Activated B cell treated with CpG ODN at 0.5 μM for 24 hours (primary cell): ENCODE measurements at places on chromosomes 1 and 21.

DNA sequence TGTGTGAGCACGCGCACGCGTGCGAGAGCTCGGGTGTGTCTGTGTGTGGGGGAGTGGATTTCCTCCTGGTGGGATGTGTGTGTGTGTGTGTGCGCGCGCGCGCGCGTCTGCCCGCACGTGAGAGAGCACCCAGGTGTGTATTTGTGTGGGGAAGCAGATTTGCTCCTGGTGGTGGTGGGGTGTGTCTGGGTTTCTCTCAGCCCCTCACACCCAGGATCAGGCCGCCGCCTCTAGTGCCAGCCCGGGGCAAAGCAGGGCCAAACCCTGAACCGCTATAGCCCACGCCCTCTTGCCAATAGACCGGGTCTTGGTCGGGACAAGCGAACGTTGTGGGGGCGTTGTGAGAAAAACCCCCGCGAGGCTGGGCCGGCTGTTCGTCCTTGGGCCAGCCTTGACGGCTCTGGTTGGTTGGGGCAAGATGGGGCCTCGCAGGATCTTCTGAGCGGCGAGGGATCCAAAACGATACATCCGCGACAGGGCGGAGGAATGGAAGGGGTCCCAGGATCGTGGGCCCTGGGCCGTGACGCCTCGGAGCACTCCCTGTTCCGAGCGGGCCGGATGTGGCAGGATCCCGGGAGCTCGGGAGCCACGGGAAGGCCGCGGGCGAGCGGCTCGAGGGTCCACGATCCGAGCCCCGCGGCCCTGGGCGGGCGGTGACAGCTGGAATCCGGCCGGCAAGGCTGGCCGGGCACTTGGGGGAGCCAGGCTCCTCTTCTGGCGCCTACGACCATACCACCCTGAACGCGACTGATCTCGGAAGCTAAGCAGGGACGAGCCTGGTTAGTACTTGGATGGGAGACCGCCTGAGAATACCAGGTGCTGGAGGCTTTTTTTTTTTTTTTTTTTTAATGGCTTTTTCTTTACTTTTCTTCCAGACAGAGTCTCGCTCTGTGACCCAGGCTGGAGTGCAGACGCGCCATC, 68.2 kb downstream of the RNF187 start:
- no peak for DNase-seq

GRCh38 chr1:14338509-14338908, 260.0 kb upstream of the KAZN start:
- no peak for DNase-seq

GRCh38 chr1:187261637-187262036, 432.9 kb downstream of the PLA2G4A start:
- DNase-seq = no peak

GRCh38 chr1:210394281-210394821, 65.6 kb downstream of the HHAT start:
- DNase-seq = no peak

DNA sequence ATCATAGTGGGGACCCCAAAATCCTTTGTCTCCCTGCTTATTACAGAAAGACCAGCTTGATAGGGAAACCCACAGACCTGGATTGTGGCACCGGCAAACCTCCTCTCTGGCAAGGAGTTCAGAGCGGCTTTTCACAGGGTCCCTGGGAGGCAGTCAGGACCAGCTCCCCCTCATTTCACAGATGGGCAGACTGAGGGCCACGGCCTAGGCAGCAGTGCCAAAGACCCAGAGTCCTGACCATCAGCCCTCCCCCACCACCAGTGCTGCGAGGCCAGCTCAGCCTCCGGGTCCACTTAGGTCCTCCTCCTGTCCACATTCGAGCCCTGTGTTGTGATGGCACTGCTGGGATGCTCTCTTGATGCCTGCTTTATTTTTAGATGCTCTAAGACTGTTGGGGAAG, 57.2 kb downstream of the CAMK2N1 start:
- DNase-seq = no peak

DNA sequence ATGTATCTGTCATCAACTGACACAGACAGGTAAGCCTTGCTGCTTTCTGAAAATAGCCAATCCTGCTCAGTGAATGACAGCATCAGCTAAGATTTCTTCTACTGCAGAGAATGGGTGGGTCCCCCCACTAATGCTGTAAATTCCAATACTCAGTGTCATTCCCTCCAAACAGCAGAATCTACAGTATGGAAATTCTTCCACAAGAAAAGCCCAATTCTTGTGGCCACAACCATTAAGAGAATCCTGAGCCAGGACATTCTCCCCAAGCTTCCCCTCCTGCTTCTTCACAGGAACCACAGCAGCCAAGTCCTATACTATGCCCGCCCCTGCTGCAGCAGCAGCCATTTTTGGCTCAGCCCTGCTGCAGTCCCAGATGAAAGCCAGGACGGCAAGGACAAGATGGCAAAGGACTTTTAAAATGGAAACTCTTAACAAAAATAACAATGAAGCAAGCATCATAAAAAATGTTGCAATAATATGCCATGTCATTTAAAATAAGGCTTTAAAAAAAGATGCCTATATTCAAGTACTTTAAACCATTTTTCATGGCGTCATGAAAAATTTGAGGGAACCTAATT, 26.8 kb downstream of the EIF4G3 start:
- no peak for DNase-seq

DNA sequence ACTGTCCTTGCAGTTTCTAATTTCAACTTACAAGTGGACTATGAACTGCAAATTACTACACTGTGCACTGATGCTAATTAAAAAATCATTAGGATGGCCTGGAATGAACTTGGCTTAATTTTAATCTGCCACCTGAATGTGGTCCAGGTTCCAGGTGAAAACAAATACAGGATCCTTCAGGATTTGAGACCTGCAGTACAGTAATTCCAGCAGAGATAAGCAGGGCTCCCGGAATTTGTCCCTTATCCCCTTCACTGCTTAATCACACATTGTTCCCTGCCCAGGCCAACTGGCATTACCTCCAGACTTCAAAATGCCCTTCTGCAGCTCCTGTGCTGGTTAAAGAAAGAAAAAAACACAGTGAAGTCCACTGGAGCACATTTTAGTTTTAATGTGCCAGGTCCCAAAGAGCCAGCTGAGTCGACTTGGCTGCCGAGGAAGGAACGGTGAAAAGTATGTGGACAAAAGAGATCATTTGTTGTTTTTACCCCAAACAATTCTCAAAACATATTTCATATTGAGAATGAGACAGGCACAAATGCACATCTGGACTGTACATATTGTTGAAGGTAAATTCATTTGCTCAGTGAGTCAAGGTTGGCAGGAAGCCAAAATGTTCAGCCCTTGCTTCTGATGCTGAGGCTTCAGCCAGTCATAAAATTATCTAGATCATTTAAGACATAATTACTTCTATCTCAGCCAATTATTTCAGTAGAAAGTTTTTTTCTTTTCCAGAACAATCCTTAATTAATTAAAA, 28.3 kb downstream of the DEGS1 start:
- no peak for DNase-seq

GRCh38 chr1:3268281-3268680, 186.2 kb upstream of the ARHGEF16 start:
- DNase-seq = no peak

- no peak for DNase-seq
These were observed 2.4 kb upstream of the FCRL4 start for GRCh38 chr1:157600236-157600635.
